ENCODE measurements at places on chromosomes 12 and 14. TPM values are rescaled to one million over a fixed set of nuclear protein-coding genes. Genes with fewer than 3 reads are reported as not detected.

Gene ESYT1
- 89.3 TPM for total RNA-seq

Gene TC2N
- total RNA-seq = 6.9 TPM

Gene NEDD8
- 199 TPM for total RNA-seq

Gene ADSS1
- total RNA-seq = 0.61 TPM

Gene PTPN21
- total RNA-seq = 0.50 TPM

Gene PITPNM2
- total RNA-seq = 3.1 TPM

Gene GSC
- not detected for total RNA-seq

Gene SLC6A13
- 1.9 TPM for total RNA-seq

Gene TPH2
- not detected for total RNA-seq

Gene GPX2
- total RNA-seq = not detected

Gene KIF26A
- not detected for total RNA-seq

Gene OAS1
- 4.7 TPM for total RNA-seq

Gene CCDC177
- total RNA-seq = not detected

Gene PROX2
- 0.56 TPM for total RNA-seq

All from natural killer cell treated with Interleukin-12 subunit alpha and Interleukin-12 subunit beta and Interleukin-15 and Interleukin-18, amount 100 ng/mL, for 72 hours (primary cell).